Activated naive CD4-positive, alpha-beta T cell treated with anti-CD3 and anti-CD28 coated beads, Interleukin-2, amount 50 U/mL, for 72 hours (primary cell): ENCODE measurements at places on chromosomes 2 and 18. TPM values are rescaled to one million over a fixed set of nuclear protein-coding genes. Genes with fewer than 3 reads are reported as not detected.

DNA sequence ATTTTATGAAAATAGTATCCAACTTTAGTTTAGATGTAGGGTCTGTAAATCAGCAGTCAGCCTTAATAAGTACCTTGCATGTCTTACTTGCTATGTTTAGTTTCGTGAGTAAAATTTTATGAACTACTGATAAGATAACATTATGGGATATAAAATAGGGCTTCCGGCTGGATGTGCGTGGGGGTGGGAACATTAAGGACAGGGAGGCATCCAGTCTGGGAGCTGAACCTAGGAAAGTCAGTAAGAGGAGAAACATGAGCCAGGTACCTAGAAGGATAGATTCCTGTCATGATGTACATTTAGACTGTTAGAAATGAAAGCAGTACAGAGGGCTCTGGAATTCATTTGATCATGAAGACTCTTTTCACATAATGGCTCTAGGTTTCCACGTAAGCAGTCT lies 12.7 kb upstream of the KCNJ13 start:
- DNase-seq, result no peak

DNA sequence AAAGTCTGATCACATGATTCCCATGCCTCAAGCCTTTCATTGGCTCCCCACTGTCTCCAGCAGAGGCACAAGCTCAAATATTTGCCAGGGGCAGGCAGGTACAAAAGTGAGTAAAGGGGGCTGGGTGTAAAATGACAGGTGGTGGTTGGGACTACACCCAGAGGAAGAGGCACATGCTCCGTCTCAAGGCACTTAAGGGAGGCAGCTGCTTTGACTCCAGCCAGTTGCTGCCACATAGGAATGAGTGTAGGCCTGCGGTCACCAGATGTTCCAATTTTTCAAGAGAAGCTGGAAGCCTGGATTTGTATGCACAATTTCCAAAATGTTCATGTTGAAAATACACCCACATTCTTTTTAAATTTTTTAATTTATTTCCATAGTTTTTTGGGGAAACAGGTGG lies 164.4 kb downstream of the UPP2 start:
- DNase-seq, result no peak

GRCh38 chr2:73822276-73822675 lies 6.5 kb upstream of the STAMBP start:
- DNase-seq, result no peak

PIK3C3 gene
- total RNA-seq, result 56.4 TPM

CRYBA2 gene
- total RNA-seq, result not detected

PSD4 gene
- 305 TPM for total RNA-seq
